ENCODE measurements at places on chromosomes 11 and 22. TPM values are rescaled to one million over a fixed set of nuclear protein-coding genes. Genes with fewer than 3 reads are reported as not detected.

GRCh38 chr11:66561975-66562248 lies 6.5 kb downstream of the CTSF start:
- DNase-seq: no peak

DNA sequence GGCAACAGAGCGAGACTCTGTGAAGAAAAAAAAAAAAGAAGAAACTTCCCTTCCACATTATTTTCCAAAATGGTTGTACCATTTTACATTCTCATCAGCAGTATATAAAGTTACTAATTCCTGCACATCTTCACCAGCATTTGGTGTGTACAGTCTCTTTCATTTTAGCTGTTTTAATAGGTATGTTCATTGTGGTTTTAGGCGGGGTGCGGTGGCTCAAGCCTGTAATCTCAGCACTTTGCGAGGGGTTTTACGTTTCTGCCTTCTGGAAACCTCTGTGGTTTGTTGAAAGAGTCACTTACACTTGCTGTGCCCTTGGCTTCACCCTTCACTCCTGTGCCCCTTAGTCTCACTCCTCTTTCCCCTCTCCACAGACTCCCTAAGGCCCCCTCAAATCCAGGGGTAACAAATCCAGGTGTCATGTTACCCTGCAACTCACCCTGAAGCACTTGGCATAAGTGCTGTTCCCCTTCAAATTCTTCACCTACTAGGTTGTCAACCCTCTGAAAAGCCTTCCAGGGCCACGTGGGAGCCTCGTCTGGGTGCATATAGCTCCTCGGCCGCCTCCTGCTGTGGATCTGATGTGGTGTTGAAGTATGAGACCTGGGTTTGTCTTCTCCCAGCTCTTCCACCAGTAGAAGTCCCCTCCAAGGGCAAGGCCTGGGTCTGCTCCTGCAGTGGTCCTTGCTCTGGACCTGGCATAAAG lies 20.8 kb downstream of the TOB2 start:
- DNase-seq: no peak

DNA sequence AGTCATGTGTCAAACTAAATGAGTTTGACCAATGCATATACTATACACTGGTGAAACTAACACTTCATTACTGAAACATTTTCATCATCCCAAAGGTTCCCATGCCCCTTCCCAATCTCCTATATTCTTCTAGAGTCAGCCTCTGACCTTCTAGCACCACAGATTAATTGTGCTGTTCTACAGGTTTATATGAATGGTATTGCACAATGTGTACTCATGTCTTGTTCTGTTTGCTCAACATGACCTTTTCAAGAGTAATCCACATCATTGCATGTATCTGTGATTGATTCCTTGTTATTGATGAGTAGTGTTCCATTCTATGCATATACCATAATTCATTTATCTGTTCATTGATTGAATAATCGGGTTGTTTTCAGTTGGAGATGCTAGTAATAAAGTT lies 7.5 kb upstream of the OR8G1 start:
- DNase-seq: no peak

GRCh38 chr11:113668255-113668654 lies 37.9 kb downstream of the TMPRSS5 start:
- no peak for DNase-seq

- DNase-seq: no peak
These were observed 14.2 kb downstream of the CD3E start for GRCh38 chr11:118318581-118319336.

DNA sequence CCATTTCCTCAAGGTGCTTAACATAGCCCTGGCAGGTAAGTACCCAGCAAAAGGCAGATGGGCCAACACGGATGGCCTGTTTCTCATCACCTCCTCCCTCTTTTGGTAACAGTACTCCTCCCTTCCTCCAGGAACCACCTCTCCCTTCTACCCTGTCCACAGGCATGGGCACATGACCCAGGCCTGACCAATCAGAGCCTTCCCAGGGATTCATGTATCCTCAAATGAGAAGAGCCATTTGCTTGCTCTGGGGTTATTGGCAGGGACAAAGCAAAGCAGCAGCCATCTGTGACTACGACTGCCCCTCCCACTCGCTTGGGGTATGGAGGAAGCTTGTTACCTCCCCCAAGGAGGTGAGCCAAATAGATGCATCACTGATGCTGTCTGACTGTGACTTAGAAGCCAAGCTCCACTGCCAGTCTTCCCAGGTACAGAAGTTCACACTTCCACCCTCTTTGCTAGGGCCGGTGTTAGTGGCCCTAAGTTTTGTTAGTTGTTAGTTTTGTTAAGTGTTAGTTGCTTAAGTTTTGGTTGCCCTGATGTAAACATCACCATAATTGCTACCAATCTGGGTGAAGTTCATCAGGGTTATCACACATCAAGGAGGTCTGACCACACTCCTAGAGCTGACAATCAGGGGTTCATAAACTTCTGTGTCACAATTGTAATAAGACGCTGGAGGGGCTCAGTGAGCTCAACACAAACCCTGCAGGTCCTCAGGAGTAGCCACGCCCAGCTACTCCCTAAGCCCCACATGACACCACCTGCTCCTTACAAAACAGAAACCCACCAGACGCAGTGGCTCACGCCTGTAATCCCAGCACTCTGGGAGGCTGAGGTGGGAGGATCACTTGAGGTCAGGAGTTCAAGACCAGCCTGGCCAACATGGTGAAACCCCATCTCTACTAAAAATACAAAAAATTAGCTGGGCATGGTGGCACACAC lies 57.3 kb downstream of the ARFGAP3 start:
- DNase-seq: no peak

DNA sequence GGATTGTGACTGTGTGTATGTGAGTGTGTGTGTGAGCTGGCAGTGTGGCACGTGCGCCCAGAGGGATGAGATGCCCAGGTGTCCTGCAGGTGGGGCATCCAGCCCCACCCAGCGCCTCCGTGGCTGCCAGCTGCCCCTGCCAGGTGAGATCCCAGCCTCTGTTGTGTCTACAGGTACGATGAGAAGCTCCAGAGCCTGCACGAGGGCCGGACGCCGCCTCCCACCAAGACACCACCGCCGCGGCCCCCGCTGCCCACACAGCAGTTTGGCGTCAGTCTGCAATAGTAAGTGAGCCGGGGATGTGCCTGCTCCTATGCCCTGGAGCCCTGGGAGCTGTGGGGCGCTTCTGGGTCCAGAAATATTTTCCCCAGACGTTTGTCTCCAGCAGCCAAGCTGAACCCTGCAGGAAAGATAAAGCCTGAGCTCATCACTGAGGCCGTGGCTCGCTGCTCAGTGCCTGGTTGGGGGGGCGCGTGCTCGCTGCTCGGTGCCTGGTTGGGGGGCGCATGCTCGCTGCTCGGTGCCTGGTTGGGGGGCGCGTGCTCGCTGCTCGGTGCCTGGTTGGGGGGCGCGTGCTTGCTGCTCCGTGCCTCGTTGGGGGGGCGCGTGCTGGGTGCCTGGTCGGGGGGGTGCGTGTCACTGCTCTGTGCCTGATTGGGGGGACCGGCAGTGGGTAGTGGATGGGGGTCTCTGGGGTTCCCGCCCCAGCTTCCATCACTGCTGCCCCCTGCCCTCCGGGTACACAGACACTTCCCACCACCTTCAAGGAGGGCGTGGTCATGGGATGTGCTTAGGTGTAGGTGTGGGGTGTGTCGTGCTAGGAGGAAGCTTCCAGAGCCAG lies 73.2 kb downstream of the ARHGAP8 start:
- no peak for DNase-seq

DNA sequence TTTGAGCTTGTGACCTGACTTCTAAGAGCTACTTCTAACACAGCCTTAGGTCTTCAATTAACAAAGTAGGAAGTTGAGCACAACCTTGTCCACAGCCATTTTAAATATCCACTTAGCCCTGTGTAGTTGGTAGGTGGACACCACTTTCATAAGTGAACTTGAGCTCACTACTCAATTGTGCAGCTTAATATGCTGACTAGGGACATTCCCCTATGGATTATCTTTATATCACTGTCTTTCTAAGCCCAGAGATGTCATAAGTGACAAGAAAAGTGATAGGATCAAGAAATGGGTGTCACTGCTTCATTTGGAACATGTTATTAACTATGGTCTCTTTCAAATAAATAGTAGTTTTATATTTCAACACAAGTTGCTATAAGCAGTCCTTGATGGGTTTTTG lies 4.0 kb upstream of the ATP5MG start:
- no peak for DNase-seq

GRCh38 chr11:110862407-110862806 lies 150.2 kb upstream of the ARHGAP20 start:
- no peak for DNase-seq

- DNase-seq: no peak
These were observed 35.3 kb downstream of the MMP13 start for GRCh38 chr11:102920118-102920684.

The UBQLN3 gene
- not detected for polyA plus RNA-seq

The MICAL2 gene
- polyA plus RNA-seq: 18.7 TPM

The CFAP300 gene
- polyA plus RNA-seq: 1.5 TPM

The SAA1 gene
- polyA plus RNA-seq: not detected
